Stimulated activated CD4-positive, alpha-beta T cell treated with anti-CD3 and anti-CD28 coated beads, TNF-alpha, amount 100 ng/mL, for 4 hours (primary cell): ENCODE measurements at places on chromosomes 7 and 10.

DNA sequence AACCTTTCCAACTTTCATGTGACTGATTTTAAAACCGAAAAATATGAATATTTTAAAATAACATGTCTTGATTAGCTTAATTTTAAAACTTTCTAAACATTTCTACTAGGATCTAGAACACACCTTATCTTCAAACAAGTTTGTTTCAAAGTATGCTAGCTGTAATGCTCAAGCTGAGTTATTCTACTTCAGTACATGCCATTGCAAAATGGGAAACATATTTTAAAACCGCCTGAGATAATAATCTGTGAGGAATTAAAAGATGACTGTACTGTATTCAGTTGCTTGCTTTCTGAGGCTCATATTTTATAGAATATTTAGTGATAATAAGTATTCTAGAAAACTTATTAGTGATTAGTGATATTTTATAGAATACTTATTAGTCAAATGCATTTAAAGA lies 99.6 kb downstream of the LMBR1 start:
- no peak for DNase-seq

GRCh38 chr7:30048582-30048981 lies 20.4 kb downstream of the PLEKHA8 start:
- DNase-seq: no peak

DNA sequence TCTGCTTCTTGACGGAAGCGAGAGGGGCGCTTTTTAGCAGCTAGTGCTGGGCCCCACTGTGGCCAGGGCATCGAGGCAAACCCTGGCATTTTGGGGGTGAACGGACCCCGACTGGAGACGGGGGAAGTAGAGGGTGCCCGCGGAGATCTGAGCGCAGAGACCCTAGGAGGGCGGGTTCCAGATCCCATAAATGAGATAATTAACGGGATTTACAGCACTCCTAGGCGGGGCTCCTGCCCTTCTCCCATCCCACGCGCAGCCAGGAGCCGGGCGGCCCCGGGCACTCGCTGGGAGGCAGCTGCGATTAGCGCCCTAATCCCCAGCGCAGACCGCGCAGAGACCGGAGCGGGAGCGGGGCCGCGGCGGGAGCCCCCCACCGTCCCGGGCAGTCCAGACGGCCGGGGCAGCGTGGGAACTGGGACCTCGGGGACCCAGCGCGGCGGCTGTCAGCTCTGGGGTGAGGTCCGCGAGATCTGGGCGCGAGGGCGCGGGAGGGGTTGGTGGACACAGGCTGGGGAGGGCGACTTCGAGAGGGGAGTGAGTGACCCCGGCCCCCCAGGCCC lies 735 bp downstream of the JCAD start:
- DNase-seq: no peak

DNA sequence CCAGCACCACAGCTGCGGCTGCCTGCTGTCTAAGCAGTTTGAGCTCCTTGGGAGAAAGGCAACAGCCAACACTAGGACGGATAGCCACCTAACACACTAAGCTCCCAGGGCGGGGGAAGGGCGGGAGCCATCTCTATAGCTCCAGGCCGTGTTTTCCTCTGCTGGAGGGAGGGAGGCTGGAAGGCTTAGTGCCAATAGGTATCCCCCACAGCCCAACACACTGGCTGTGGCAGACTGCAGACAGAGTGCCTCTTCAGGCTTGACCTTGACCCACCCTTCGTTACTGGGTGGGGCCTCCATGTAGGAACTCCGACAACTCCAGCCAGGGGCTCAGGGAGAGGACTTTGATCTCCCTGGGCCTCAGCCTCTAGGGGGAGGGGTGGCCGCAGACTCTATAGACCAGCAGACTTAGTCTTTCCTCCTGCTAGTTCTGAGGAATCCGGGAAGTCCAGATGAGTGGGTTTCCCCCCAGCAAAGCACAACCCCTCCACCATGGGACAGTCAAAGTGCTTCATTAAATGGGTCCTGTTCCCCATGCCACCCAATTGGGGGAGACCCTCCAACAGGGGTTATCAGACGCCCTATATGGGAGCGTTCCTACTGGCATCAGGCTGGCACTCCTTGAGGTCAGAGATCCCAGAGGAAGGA lies 314.4 kb upstream of the MKI67 start:
- no peak for DNase-seq

DNA sequence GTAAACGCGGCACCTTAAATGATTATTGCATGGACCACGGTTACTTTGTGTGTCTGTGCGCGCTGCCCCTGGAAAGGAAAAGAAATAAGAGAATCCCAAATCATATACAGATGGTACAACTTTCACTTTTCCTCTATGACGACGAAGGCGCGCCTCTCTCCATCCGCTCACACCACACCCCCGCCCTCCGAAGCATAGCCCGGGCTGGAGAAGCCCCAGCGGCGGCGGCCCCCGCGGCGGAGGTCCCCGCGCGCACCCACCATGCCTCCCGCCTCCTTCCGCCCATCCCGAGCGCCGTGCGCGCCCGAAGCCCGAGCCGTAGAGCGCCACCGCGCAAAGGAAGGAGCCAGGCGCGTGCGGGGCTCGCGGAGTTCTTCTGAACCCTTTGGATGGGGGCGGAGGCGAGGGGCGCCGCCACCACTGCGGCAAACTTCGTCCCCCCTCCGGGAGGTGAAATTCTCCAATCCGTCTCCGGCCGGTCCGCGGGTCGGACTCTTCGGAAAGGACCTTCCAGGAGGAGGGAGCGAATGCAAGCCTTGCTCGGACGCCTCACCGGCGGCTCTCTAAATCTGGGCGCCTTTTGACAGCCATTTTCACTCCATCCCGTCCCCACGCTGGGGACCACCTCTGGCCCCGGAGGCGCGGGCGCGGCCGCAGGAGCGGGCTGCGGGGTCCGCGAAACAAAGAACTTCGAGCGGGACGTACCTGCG lies 588 bp downstream of the GLI3 start:
- no peak for DNase-seq
